HuH-7.5 (cell line): ENCODE measurements at places on chromosomes 2 and 18.
A peak's percentile ranks its signal among the peaks of the same experiment; 100 is the strongest.

DNA sequence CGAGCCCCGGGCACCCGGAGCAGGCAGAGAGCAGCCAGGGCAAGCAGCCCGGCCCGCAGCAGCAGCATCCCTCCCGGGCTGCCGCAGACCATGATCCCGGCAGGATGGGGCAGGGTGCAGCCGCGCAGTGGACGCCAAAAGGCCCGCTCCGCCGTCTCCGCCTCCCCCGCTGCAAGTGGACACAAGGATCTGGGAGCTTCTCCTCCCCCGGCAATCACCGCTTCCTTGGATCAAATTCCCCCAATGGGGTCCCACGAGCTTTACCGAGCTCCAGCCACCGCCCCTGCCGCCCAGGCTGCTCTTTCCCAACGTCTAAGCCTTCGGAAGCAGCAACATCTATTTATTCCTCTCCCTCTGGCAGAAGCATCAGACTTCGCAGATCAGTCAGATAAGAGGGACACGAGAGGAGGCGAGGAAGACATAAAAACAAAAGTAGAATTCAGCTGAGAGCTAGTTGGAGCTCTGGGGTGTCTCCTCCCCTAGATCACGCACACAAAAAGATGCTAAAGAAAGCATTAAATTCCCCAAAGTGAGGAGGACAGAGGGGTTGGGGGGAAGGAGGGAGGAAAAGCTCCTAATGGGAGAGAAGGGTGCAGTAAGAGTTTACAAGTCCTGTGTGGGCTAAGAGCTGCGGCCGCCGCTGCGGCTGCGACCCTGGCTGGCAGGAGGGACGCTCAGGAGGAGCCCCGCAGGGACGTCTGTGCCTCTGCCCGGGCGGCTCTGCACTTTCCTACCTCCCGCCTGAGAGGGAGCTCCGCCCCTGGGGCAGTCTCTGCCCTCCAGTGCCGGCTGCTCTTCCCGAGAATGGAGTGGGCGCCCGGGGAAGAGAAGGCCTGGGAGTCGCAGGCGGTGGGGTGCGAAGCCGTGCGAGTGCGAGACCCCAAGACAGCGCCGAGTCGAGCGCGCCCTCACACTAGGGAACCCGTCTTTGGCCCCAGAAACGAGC is at the start of gene FRZB:
FRZB (minus strand) TSS at position 177 of the 946 bp plus-strand sequence; CDS start at position 92, 85 bp downstream.
- peak; percentile 68 for DNase-seq

DNA sequence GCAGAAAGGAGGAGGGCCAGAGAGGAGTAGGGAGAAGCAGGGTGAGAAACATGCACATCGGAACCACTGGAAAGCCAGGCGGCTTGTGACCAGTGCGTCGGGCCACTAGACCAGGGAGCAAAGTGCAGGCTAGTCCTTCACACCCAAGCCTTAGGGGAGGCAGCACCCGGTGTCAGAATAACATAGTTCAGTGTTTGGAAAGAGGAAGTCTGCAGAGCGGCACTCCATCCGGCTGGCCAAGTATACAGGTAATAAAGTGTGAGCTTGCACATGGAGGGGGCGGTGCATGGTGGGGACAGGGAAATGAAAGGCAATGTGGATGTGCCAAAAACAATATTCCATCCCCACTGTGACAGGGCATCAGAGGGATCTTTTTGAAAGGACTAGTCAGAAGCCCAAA is 69.7 kb downstream of the ZNF521 start:
- no peak for DNase-seq

- DNase-seq, result peak; percentile 28
Observed at GRCh38 chr2:45170191-45171135, 161.2 kb upstream of the SIX2 start.

- DNase-seq, result no peak
Observed at GRCh38 chr2:198017068-198017467, 212.7 kb downstream of the PLCL1 start.

GRCh38 chr18:26978812-26979341 is 113.4 kb upstream of the AQP4 start:
- no peak for DNase-seq

DNA sequence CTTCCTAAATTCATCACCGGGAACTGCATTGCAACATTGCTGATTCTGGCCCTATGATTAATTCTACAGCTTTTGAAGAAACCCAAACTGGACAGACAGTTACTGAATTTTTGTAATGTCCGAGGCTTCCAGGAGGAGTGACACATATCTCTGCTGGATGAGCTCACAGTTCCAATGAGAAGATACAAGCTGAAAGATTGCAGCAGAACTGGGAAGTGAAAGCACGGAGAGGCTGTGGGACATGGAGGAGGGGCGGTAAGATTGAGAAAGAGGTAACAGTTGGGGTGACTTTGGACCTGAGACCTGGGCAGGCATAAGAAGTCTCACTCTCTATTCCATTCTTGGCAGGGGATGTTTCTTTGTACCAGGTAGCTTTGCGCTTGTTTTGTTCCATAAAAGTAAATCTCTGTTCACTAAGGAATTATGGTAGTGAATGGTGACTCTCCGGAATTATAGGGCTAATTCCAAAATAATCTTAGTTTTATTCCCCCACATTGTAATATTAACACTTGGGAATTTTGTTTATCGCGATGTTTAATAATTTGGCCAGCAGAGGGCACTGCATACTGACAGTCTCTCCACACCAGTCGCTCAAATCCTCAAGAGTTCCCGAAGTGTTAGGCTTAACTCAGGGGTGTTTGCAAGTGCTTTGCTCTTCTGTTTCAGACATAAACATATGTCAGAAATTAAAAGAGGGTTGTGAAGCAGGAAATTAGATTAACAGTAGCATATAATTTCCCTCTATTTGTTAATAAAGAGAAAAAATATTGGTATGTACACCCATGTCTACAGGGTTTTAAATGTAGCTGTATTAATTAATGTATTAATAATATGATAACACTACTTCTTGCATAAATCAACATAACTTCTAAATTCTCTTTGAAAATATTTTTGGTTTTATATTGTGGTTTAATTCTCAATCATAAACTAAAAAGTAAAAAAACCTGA is 201.4 kb downstream of the SOCS6 start:
- DNase-seq, result no peak

DNA sequence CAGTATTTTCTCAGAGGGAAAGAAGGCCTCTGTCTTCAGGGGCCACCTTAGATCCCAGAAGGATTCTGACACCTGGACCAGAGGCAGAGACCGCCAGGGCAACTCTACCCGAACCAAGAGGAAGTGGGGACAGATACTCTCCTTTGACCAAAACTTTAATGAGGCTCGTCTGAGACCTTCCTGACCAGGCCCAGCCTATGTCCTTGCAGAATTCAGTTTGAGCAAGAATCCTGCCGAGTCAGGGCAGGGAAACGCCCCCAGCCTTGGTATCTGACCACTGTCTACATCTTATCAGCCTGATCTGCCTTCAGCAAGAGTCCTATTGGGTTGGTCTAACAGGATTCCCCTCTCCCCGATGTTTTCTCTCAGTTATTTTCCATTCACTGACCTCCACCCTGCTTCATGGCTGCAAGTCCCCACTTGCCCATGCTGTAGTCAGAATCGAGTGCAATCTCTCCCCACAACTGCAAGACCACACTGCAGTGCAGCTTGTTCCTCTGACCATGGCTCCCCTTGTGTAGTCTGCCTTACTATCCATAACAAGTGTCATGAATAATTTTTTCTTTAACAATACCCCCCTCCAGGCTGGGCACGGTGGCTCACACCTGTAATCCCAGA is 95.0 kb downstream of the MSH2 start:
- no peak for DNase-seq

DNA sequence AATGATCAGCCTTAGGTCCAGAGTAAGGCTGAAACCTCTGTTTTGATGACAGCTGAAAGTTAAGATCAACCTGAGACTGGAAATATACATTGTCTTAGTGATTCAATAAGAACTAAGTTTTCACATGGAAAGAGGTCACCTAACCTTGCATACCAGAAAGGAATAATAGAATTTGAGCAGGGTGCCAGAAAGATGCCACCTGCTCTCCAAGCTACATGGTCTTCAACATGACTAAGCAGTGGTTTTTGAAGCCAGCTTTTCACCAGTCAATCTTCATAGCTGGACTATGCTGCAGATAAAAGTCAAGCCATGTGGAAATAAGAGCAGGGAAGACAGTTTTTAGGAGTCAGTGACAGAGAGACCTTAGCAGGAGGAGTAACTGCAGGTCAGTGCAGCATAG is 589.4 kb upstream of the SYT4 start:
- no peak for DNase-seq

DNA sequence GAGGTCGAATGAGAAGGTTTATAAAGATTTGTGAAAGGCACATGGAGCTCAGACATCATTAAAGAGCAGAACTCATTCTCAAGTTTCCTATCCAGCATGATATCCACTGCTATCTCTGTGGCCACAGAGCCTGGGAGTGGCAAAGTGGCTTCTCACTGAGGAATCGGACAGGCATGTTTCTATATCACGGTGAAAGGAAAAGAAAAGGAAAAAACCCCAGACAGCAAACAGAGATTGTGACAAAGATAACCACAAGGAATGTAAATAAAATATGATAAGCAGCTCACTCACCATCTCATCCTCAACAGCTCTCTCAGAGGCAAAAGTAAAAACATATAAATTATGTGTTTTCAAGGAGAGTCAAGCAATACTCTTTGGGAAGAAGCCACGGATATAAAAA is 2.5 kb downstream of the PID1 start:
- DNase-seq, result no peak

DNA sequence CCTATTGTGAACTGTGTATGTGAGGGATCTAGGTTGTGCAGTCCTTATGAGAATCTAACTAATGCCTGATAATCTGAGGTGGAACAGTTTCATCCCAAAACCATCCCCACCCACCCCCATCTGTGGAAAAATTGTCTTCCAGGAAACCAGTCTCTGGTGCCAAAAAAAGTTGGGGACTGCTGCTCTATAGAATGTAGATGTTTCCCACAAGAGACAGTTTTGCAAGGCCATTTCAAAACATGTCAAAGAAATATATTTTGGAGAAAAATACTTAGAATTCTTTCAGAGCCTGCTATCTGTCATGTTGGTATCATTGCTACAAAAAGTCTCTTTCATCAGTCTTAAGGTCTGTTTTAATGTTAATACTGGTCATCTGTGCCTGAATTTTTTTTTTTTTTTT is 4.1 kb upstream of the SLC39A10 start:
- no peak for DNase-seq
